Activated T-cell treated with anti-CD3 and anti-CD28 coated beads, Interleukin-2, amount 50 U/mL, for 72 hours (primary cell): ENCODE measurements at places on chromosomes 5 and 9. TPM values are rescaled to one million over a fixed set of nuclear protein-coding genes. Genes with fewer than 3 reads are reported as not detected.

DNA sequence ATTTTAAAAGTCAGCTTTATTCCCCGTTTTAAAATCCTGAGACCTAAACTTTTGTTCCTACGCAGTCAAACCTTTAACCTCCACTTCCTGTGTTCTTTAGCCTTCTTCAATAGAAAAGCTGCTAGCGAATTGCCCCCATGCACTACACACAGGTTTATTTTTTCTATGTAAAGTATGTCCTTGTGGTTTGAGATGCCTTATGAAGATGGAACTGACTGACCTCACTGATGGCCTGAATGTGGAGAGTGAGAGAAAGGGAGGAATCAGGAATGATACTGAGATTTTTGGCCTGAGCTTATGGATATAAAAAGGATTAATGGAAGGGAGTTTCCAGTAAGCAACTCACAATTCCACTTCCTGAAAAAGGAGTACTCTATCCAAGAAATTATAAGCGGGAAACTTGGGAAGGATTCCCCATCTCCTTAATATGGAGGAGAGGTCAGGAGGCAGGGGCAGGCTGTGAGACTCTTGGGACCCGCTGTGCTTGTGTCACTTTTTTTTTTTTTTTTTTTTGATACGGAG lies 89.5 kb downstream of the UGCG start:
- H3K36me3 ChIP-seq, result peaks cover 7% of the 10 kb centered on the region
- DNase-seq, result no peak
- H3K4me3 ChIP-seq, result peak overlapping the region; percentile 18
- peaks cover 49% of the 10 kb centered on the region for H3K4me1 ChIP-seq
- peaks cover 16% of the 10 kb centered on the region for H3K27me3 ChIP-seq

- peaks cover 11% of the 10 kb centered on the region for H3K4me1 ChIP-seq
- no peaks in the 10 kb centered on the region for H3K36me3 ChIP-seq
- no peak for DNase-seq
- no peak overlapping the region for H3K4me3 ChIP-seq
These were observed 46.5 kb downstream of the ROPN1L start for GRCh38 chr5:10488144-10488543.

ALDOB gene
- total RNA-seq, result not detected

CER1 gene
- not detected for total RNA-seq

RANBP3L gene
- total RNA-seq, result 0.35 TPM

PTGDS gene
- total RNA-seq, result not detected
